Stimulated activated CD4-positive, alpha-beta T cell treated with anti-CD3 and anti-CD28 coated beads, Interleukin-4, amount 100 ng/mL, for 1 hour (primary cell): ENCODE measurements at places on chromosomes 2 and 18.
A peak's percentile ranks its signal among the peaks of the same experiment; 100 is the strongest.

GRCh38 chr2:234448506-234449184, 48.2 kb downstream of the ARL4C start:
- no peak for DNase-seq

- no peak for DNase-seq
Measured at GRCh38 chr2:48938231-48938630, 182.7 kb upstream of the LHCGR start.

- DNase-seq: no peak
Measured at GRCh38 chr2:160306985-160307384, 106.9 kb upstream of the ITGB6 start.

DNA sequence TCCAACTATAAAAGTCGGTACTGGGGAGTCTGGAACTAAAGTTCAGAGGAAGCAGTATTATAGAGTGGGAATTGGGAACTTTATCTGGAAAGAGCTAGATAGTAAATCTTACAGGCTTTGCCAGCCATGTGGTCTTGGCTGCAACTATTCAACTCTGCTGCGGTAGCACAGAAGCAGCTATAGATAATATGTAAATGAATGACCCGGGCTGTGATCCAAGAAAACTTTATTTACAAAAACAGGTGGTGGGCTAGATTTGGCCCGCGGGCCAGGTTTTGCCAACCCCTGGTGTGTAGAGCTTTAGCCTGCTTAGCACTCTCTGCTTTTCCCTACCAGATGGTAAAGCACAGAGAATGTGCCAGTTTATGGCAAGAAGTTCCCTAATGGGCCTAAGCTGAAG, 70.8 kb downstream of the TNP1 start:
- no peak for DNase-seq

DNA sequence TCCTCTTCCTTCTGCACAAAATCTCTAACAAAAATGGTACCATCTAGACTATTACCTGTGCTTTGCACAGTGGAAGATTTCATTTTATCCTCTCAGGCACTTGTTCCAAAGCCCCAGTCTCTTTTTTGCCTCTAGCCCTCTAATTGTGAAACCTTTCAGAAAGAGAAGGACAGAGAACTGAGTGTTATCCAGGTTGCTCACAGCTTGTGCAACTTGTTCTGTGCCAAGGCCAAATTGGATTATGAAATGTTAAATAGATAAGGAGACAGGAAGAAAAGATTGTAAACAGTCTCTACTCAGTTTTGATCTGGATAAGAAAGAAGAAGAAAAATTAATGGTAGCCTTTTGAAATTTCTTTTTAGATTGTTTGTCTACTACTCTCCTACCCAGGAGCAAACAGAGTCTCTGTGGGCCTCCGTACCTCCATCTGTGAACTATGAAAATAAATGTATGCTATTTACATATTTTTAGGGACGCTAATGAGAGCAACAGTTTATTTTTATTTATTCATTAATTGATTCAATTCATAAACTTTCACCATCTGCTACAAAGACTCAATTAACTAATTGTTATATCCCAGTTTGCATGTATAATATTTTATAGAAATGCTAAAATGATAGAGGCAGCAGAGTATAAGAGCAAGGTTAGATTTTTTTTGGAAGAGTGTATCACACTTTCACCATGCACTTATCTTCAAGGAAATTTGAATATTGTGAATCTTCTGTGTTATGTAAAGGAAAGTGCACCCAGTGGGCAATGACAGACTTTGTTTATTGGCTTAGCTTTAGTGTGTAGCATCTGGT, 339.0 kb upstream of the ETAA1 start:
- no peak for DNase-seq

GRCh38 chr2:1914541-1915165, 170.3 kb upstream of the PXDN start:
- DNase-seq: no peak

DNA sequence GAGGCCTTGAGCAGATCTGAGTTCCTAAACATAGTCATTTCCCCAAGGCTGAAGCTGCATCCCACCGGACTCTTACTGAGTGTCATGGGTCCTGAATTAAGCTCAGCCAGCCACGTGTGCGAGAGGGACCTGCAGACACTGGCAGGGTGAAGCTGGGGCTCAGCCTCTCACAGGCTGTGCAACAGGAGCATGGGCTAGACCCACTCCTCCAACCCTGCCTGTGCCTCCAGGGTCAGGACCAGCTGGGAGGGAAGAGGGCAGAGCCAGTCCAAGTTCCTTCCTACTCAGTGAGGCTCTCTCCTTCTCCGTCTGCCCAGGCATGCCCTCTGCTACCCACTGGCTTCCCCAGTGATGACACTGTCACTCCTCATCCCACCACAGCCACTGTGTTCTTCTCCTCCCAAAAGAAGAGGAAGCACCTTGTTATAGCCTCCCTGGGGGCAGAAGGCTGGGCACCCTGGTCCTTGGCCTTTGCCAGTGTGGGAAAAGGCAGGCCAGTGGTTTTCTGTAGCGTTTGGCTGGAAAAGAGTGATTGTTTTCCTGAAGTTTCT, 78.9 kb downstream of the KCNF1 start:
- DNase-seq: no peak

- no peak for DNase-seq
Measured at GRCh38 chr2:113791697-113792590, 35.5 kb upstream of the SLC35F5 start.

DNA sequence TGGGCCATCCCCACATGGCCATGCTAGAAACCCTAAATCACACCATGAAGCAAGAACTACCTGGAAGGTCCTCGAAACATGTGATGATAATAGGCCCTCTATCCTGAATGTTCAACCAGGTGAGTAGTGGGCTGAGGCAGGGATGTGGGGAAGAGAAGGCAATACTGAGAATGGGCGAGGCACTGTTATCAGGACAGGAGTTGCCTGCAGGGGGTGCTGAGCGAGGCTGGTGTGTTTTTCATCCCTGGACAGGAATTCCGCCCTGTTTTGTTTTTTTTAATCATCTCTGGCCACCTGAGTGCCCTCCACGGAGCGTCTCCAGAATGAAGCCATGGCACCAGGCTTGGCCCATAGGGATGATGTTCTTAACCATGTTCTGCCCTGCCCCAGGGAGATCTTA, 103.0 kb upstream of the SOX11 start:
- DNase-seq: no peak

GRCh38 chr2:109497463-109497862, 116.3 kb downstream of the SEPTIN10 start:
- DNase-seq: no peak

DNA sequence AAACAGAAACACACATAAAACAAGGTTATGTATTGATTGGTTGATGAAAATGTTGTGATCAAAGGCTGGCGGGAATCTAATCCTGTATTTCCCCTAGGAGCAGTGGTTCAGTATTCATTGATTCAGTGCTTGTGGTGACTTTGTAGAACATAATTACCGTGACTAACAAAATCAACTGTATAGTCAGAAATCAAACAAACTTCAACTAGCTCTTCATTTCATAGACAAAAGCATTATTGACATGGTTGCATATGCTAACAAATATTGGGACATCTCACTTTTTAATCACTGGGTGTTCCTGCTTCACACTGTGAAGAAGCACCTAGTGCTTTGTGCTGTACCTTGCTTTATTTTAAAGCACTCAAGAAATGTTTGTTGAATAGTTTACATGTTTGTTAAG, 41.4 kb downstream of the USP14 start:
- DNase-seq: no peak

DNA sequence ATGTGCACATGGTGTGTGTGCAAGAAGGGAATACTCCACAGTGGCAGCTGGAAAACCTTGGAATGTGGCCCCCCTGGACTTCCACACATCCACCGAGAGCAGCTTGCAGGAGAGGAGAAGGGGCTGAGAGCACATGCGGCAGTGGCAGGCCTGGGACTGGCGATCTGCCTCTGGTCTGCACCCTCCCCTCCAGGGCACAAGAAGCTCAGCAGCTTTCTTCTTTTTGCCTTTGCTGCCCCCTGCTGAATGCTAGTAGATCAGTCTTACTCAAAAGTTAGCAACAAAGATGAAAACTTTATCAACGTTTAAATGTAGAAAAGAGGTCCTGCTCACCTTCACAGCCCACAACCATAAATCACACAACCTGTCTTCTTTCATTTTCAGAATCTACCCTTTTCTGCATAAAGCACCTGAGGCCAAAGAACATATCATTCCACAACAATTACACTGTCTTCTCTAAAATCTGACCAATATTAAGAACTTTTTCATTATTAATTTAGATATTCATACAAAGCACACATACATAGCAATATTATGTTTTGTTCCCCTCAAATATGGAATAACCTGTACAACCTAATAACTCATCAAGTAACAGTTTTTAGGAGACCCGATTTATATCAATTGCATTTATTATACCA, 34.6 kb downstream of the TGFBRAP1 start:
- no peak for DNase-seq

- no peak for DNase-seq
Measured at GRCh38 chr2:171149171-171149938, 11.3 kb downstream of the TLK1 start.

DNA sequence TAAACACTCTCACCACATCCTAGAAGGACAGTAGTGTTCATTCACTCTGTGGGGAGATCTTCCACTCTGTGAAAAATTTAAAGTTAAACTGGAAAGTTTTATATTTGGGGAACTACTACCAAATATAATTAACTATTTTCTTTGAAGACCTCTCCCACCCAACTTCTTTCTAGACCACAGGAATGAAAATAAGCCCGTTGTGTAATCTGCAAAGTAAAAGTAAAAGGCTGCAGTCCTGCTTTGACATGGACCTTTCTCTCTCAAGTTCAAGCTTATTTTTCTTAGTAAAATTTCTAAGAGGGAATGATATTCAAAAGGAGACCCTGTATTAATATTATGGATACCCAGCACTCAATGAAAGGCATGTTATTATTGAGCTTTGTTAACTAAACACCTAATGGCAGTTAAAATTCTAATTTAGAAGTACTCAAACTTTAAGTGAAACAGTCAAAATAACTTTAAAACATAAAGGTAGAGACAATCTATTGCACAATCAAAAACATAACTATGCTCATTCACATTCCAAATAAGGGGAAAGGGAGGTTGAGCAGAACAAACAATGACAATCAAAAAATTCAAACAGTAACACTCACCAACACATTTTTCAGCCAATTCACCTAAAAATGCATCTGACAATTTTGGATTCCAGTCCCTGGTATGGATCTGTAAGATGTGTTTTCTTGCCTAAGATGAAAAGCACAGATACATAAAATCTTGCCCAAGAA, 98.5 kb downstream of the ATAD2B start:
- no peak for DNase-seq

GRCh38 chr18:3251963-3252277, 4.3 kb downstream of the MYL12A start:
- no peak for DNase-seq

- no peak for DNase-seq
Measured at GRCh38 chr2:161400076-161400475, 16.0 kb upstream of the TBR1 start.

DNA sequence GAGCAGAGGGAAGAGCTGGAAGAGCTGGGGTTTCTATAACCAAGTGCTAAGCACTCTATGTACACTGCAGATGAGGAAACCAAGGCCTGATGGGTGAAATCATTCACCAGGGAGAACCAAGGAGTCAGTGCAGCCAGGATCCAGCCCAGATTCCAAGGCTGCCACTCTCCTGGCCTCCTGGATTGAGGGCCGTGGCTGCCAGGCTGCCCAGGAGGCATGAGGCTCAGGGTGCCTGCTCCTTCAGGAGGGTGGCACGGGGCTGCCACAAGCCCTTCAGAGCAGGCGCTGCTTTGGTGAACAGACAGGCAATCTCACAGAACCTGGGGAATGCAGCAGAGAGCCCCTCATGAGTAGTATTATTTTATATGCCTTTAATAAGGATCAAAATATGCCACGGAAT, 293.7 kb upstream of the HDAC4 start:
- no peak for DNase-seq

DNA sequence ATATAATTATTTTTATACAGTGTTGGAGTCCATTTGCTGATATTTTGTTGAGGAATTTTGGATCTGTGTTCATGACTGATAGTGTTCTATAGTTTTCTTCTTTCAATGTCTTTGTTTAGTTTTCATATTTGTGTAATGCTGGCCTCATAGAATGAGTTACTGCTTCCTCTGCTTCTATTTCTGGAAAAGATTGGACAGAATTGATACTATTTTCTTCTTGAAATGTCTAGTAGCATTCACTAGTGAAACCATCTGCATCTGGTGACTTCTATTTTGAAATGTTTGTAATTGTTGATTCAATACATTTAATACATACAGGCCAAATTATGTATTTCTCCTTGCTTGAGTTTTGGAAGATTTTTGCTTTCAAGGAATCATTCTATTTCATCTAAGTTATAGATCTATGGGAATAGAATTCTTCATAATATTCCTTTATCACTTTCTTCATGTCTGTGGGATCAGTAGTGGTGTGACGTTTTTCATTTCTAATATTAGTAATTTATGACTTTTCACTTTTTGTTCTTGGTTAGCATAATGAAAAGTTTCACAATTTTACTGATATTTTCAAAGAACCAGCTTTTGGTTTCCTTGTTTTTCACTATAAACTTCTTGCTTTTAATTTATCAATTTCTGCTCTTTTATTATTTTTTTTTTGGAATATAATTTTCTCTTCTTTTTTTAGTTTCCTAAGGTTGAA, 509.9 kb upstream of the VRK2 start:
- DNase-seq: no peak

GRCh38 chr2:220821683-220822082, 750.4 kb downstream of the EPHA4 start:
- no peak for DNase-seq

DNA sequence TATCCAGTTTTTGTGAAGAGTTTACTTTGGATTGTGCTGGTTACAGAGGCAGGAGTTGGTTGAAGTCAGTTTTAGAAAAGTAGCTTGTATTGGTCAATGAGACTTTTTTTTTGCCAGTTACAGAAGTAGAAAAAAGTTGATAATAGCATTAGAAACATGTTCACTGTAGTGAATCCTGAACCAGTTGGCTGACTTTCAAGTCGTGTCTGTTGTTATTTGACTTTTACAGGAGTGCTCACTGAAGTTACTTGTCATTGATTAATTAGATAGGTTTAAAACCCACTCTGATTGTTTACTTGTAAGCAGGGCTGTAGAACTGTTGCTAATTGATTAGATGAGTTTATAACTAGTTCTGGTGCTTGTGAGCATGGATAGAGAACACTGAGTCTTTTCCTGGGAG, 312.0 kb upstream of the VWC2L start:
- no peak for DNase-seq

- peak; percentile 85 for DNase-seq
Measured at GRCh38 chr2:241443486-241444223, 64.7 kb downstream of the STK25 start.

GRCh38 chr2:161239326-161240109, 68.7 kb upstream of the PSMD14 start:
- no peak for DNase-seq

GRCh38 chr18:5297597-5297996, 2.1 kb upstream of the ZBTB14 start:
- no peak for DNase-seq
